Activated naive CD8-positive, alpha-beta T cell treated with anti-CD3 and anti-CD28 coated beads, Interleukin-2, amount 10 ng/mL, durations not matched to agents 7 days and 5 days (primary cell): ENCODE measurements at places on chromosomes 4 and X. TPM values are rescaled to one million over a fixed set of nuclear protein-coding genes. Genes with fewer than 3 reads are reported as not detected.

DNA sequence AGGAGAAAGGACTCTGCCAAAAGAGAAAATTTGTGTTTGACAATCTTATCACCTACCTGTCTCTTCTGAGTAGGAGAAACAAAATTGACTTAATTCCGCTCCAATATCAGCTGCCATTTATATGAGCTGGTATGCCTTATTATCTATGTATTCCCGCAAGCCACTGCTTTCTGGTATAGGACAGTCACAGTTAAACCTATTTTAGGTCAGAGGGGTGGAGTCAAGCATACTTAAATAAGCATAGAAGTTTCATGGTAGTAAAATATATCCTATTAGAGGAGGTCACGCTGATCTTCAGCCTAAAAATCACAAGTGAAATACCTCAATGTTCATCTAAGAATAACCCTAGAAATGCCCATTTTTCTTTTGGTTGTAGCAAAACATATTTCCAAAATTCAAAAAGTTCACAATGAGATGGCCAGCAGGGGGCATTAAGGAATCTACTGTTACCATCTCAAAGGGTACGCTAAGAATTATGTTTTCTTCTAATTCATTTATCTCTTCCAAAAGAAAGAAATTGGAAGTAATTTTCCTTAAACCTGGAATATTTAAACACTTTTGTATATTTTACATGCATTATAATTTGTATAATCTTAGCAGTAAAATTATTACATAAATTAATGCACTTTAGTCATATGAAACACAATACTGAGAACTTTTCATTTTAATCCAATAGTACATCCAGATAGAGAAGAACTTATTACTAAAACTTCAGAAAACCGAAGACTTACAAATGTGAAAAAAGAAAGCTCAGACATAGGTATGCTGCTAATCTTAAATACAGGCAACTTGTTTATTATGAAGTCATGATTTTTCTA lies 10.5 kb downstream of the PPAT start:
- no peak for DNase-seq

DNA sequence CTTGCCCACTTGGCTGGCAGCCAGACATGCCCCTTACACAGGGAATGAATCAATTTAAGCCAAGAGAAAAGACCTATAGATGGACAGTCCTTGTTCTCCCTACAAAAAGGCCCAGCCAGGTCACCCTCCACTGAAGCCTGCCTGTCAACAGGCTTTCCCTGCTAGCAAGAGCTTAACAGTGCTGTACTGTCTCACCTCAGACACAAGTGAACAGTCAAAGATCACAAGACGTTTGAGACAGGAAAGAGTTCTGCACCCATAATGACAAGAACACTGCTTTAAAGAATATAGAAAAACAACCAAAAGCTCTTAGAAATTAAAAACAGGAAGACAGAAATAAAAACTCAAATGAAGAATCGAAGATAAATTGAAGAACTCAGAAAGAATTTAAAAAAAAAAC lies 4.6 kb downstream of the RNF175 start:
- DNase-seq: no peak

- DNase-seq: peak; percentile 68
These were observed 29.5 kb downstream of the MSL3 start for GRCh38 chrX:11787564-11787963.

- DNase-seq: peak; percentile 57
These were observed 8.0 kb downstream of the TBC1D14 start for GRCh38 chr4:6917461-6918271.

DNA sequence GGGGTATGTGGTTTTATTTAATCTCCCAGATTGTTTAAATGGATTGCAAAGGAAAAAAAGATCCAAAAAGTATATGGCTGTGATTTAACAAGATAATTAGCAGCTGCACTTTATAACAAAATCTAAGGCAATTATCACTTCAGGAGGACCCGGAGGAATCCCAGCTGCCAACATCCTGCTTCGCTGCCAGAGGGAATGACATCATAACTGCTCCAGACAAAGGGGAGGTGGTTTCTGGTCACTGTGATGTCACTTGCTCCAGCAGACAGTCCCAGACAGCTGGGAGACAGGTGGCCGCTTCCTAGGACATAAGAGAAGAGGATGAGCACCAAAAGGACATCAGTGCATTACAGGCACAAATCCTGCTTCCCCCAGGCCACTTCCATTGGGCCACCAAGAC lies 371.0 kb downstream of the BCOR start:
- DNase-seq: no peak

DNA sequence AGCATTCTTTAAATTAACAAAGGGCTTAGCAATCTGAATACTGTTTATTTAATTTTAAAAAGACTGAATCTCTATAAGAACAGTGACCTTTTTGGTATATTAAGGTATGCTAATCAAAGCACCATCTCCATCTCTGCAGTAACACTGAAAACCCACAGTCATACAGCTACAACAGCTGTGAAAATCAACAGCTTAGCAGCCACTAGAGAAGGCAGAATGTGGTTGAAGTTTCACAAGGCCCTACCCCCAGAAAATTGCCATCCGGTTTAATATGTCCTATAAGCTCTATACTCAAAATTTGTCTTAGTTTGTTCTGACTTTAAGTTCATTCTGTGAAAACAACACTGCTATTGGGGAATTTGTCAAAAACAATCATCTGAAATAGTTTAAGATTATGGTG lies 128.7 kb downstream of the OPHN1 start:
- no peak for DNase-seq

DNA sequence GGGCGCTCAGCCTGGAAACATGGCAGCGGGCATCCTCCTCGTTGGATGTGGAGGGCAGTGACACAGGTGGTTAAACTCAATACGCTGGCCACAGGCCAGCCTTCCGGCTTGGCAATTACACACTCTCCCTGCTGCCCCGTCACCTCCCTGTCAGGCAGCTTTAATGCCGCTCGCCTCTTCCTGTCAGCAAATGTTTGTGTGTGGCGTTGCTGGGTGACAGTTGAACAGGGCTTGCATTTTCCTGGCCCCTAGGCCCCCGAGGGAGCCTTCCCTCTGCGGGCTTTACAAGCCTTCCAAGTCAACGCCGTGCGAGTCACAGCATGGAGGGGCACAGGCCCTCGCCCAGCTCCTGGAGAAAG lies 620.0 kb downstream of the BCOR start:
- no peak for DNase-seq

DNA sequence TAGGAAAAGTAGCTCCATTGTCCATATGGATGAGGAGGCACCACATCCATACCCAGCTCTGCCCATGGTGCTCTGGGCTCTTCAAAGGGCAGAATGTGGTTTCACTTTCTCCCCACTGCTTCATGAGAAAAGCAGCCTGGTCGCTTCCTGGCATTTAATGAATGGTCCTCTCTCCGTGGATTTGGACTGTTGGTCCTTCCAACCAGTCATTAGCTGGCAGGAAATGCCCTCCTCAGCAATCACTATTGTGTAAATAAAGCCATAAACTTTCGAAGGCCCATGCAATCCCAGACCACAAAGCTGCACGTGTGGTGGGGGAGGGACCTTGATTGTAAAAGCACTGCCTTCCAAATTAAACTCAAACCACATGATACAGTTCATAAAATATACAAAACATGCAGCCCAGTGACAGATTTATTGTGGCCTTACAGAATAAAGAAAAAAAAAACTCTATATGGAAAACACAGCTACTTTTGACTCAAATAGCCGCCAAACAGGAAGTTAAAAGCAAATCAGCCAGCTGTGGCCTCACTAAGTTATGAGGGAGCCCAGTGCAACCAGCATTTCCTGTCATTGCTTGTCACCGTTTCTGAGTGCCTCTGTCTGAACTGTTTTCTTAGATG lies 8.1 kb downstream of the MBNL3 start:
- DNase-seq: peak; percentile 36

GRCh38 chr4:46934726-46935125 lies 25.7 kb upstream of the COX7B2 start:
- DNase-seq: no peak

DNA sequence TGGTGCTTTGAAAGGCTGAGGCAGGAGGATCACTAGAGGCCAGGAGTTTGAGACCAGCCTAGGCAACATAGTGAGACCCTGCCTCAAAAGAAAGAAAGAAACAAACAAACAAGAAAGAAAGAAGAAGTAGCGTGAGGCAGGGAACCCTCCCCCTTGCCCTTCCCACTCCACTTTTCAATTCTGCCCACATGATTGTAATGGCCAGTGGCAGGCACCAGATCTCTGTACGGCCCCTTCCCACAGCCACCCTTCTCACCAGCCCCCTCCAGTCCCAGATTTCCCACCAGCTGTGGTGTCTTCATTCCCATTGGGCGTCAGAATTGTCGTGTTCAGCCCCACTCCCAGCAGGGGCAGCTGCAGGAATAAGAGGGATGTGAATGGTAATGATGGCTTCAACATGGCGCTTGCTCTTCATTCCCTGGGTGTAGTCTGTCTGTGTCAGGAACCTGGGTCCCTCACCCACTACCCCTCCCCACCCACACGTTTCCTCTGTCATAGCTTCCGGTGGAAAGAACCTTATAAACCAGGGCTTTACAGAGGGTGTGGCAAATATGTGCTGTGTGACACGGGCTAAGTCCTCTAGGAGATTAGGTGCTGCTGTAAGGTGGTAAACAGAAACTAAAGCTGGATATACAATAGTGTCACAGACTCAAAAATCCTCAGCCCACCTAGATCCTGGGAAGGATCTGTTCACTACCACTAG lies at the start of gene IL2RG:
Gene IL2RG, minus strand, starts transcription at position 437 of the 703 bp plus-strand sequence. Its CDS starts 38 bp downstream, at position 399.
- DNase-seq: peak; percentile 53

DNA sequence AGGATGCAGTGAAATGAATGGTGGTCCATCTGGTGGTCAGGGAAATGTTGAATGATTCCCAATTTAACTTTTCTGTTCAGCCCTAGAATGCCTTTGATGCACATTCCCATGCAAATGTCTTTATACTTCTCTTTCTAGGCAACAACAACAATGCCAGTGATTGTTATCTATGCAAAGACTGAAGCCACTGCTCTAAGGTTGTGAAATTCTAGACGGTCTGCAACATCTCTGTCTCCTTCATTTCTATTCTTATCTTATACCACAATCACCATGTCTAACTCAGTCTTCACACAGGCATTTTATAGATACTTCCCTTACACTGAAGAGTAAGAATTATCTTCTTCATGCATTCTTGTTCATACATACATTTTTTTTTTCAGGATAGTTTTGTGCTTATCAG lies 84.5 kb downstream of the HPGD start:
- DNase-seq: no peak

DNA sequence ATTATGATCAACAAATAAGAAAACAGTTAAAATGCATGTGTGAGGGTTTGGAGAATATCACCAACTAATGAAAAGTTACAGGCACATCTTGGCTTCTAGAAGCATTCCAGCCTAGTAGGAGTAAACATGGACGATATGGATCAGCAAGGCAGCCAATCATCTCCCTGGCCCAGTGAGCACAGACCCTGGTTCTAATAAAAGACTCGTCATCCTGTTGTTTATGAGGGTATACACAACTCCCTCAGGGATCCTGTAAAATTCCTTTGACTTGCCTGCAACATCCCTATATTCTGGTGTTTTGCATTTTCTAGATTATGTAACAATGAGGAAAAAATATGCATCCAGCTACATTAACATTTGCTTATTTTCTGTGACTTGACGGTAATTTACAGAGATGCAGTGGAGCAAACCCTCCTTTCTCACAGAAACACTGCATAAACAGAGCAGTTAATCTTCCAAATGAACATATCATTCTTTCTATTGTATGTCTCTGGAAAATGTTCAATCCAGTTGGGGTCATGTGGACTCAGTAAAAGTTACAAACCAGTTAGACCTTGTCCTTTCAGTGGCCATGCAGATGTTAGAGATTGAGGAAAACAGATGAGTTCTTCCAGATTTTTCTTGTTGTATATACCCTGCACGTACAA lies 88.9 kb upstream of the NDP start:
- DNase-seq: no peak

DNA sequence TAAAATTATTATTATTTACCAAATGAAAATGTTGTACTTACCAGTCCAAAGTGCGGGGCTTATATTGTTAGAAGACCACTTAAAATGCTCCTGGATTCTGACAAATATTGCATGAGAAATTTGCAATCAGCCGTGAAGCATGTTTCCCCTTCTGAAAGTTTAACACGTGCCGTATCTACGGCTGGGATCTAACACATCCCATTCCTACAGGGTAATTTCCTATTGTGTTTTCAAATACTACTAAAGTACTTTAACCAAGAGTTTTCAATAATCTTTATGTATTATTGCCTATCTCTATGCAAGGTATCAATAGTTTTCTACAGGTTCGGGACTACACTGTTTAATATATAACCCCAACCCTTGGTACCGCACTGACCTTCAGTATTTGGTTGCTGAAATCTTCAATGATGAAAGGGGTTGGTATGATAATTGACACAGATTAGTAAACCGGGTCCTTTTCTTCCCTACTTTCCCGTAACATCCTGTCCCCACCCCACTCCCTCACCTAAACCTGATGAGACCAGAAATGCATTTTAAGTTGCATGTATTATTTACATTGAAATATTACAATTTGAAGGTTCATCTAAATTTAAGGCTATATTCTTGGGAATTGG lies 795 bp upstream of the BRWD3 start:
- DNase-seq: no peak

DNA sequence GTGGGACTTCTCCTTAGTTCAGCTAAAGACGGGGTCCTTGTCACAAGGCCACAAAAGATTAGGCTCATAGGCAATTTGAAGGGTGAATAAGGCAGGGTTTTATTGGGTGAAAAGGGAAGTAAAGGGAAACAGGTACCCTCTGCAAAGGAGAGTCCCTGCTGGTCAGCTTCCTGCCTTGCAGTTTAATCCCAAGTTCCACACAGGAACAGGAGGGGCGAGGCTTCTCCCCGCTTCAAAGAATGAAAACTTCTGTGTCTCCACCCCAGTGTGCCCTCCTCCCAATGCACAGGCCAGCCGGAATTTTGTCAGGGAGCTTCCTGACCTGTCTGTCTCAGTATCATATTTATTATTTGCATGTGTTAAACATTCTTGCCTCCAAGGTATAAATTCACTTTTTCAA lies 37.1 kb downstream of the ITM2A start:
- no peak for DNase-seq

- no peak for DNase-seq
These were observed 125.8 kb upstream of the SLC7A11 start for GRCh38 chr4:138367942-138368341.

- DNase-seq: no peak
These were observed 20.4 kb upstream of the TENM3 start for GRCh38 chr4:182222766-182223165.

- no peak for DNase-seq
These were observed 95.4 kb downstream of the GRIA2 start for GRCh38 chr4:157315968-157316367.

GRCh38 chr4:94160774-94161173 lies 46.9 kb upstream of the SMARCAD1 start:
- DNase-seq: no peak

DNA sequence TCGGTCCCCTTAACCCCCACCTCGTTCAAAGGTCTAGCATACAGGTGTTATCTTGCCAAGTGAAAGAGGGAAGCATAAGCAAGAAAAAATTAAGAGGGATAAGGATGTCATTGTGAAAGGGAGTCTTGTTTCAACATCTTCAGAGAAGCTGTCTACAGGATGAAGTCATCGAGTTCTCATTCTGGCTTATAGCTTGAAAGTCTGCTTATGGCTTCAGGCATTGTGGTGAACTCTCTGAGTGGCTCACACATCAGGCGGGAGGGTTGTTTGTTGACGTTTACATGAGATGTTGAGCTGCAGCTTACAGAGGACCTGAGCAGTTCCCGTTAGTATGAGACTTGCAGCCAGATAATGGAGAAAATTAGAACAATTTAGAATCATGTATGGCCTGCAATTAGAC lies 16.6 kb downstream of the MAGEA9B start:
- DNase-seq: no peak

GRCh38 chr4:155094201-155094820 lies 114.1 kb upstream of the NPY2R start:
- DNase-seq: no peak

PSAPL1 gene
- total RNA-seq: not detected

F8A2 gene
- total RNA-seq: not detected

GAGE12D gene
- total RNA-seq: not detected

IL13RA1 gene
- total RNA-seq: 0.69 TPM

PIR gene
- 1.4 TPM for total RNA-seq

LRP2BP gene
- 0.78 TPM for total RNA-seq
